ENCODE measurements at places on chromosomes 12 and 14.
A peak's percentile ranks its signal among the peaks of the same experiment; 100 is the strongest.

GRCh38 chr14:85516239-85517113, 13.5 kb upstream of the FLRT2 start:
- DNase-seq: no peak

GRCh38 chr12:116563262-116563661, 4.1 kb downstream of the MAP1LC3B2 start:
- DNase-seq: no peak

DNA sequence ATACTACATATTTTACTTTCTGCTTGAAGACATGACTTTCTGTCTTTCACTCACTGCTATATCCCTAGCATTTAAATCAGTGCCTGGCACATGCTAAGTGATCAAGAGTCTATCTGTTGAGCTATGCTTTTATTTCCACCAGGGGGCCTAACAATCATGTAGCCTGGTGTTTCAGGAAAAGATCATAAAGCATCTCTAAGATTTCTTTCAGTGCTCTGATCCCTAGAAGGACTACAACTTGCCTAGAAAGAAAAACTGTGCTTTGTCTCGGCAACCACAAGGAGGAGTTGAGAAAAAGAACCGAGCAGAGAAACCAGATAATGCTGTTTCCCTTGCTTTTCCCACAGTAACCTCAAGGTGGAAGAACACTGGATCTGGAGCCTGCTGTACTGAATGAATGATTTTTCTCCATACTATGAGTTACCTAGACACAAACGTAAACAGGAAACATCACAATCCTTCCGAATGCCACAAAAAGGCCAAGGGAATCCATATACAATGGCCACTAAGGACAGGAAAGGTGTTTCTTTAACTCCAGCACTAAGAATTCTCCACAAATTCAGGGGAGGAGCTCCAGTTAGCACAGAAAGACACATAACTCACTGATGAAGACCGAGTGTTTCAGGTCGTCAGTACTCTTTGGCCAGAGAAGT, 1.2 kb downstream of the CRY1 start:
- DNase-seq: peak; percentile 4

- DNase-seq: peak; percentile 12
These were observed 396 bp downstream of the FERMT2 start for GRCh38 chr14:52950410-52950897.

- DNase-seq: no peak
These were observed 143.4 kb upstream of the CDKN3 start for GRCh38 chr14:54253195-54253947.

- no peak for DNase-seq
These were observed 701.2 kb upstream of the TBX3 start for GRCh38 chr12:115385141-115385540.
